ENCODE measurements at places on chromosomes 7 and 10.
A peak's percentile ranks its signal among the peaks of the same experiment; 100 is the strongest.

DNA sequence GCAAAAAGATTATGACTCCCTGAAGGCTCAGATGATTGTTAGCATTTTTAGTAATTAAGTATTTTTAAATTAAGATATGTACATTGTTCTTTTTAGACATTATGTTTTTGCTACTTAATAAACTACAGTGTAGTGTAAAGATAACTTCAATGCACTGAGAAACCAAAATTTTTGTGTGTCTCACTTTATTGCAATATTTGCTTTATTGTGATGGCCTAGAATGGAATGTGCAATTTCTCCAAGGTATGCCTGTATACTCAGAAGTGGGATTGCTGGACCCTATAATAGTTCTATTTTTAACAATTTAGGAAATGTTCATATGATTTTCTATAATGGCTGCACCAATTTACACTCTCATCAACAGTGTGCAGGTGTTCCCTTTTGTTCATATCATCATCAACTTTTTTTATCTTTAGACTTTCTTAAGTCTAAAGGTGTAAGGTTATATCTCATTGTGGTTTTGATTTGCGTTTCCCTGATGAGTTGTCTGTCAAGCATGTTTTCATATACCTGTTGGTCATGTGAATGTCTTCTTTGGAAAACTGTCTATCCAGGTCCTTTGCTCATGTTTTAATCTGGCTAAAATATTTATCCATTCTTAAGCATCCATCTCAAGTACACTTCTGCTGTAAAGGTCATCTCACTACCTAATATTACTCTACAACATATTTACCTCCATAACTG lies 1323.5 kb upstream of the LRRTM3 start:
- no peak for DNase-seq

DNA sequence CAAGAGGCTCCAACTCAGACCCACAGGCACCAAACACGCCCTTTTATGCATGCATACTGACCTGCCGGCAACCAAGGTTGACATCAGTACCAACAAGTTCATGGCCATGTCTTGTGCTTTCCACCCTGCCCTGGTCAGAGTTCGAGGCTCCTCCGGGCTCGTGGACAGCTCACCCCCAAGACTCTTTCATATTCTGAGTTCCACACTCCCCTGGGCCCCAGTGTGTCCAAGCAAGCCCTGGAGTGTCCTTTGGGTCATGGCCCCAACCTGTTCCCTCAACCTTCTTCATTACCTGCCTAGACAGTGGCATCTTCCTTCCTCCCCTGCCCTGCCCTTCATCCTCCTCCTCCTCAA lies 40.5 kb downstream of the HIF1AN start:
- no peak for DNase-seq

GRCh38 chr7:16399916-16400892 lies 21.1 kb downstream of the CRPPA start:
- DNase-seq = no peak

- DNase-seq = peak; percentile 59
Measured at GRCh38 chr7:74271742-74272141, 17.5 kb upstream of the CLIP2 start.

DNA sequence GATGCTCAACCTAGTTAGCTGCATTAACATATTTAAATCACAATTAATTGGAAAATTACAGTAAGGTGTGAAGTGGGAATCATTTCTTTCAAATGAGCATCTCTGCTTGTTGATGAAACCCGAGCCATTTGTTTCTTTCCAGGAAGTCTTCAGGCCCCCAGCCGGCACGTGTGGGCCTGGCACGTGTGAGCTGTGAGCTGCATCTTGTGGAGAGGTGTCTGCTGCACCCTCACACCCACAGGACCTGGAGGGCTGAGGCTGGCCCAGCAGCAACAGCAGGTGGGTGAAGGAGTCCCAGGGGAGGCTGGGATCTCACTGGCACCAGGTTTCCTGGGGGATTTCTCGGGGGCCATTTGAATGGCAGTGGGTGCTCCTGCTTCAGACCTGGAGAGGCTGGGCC lies 372.5 kb upstream of the MKI67 start:
- DNase-seq = no peak

DNA sequence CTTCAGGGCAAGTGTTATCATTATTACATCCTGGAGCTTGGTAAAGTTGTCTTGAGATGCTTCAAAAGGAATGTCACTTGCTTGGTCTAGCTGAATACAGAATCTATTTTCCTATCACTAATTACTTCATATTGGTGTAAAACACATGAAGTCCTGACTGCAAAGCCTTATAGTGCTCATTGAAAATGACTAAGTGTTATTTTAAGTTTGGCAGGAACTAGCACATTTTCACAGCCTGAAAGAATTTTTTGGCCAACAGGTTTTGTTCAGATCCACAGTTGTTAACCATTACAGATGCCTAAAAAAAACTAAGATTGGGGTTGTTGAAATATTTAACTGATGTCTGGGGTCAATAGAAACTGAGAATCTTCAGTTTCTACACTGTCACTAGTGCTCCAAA lies 149.3 kb downstream of the NEBL start:
- DNase-seq = no peak

- peak; percentile 7 for DNase-seq
Measured at GRCh38 chr7:26850193-26850651, 14.2 kb downstream of the SKAP2 start.

- no peak for DNase-seq
Measured at GRCh38 chr10:90966146-90966545, 45.3 kb upstream of the ANKRD1 start.

DNA sequence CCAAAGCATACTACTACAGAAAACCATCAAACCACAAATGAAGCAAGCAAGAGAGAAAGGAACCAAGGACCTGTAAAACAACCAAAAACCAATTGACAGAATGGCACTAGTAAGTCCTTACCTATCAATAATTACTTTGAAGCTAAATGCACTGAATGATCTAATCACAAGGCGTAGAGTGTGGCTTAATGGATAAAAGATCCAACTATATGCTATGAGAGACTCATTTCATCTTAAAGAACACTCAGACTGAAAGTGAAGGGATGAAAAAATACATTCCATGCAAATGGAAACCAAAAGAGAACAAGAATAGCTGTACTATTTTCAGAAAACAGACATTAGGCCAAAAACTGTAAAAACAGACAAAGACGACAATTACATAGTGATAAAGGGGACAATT lies 70.7 kb downstream of the CRPPA start:
- no peak for DNase-seq

- DNase-seq = no peak
Measured at GRCh38 chr10:130000918-130001317, 36.8 kb upstream of the EBF3 start.

DNA sequence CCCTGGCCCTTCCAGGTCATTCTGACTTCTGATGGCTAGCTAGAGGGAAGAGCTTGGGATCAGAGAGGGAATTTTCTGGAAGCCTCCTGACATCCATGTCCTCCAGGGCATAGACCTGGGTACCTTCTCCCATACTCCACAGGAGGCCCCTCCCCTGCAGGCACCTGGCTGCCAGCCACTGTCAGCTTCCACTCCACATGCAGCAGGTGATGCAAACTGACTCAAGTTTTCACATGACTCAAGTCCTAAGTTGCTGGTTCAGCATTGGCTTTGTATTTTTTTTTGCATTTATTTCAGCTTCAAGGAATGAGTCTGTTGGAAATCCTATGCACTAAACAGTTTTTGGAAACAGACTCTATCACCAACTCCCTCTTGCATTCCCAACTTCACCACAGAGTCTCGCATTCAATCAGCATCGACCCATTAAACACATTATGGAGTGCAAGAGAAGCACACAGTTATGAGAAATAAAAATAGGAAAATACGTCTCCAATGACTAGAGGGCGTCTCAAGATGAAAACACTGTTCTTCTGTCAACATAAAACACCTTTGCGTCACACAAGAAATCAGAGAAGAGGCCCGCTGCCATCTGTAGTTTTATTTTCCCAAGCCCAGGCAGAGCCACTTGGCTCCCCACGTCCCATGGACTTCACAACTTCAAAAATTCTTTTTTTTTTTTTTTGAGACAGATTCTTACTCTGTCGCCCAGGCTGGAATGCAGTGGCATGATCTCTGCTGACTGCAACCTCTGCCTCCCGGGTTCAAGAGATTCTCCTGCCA lies 362.6 kb upstream of the MGMT start:
- no peak for DNase-seq

- DNase-seq = no peak
Measured at GRCh38 chr10:128121750-128122412, 4.3 kb downstream of the MKI67 start.

- DNase-seq = peak; percentile 0
Measured at GRCh38 chr7:155995183-155995612, 182.9 kb upstream of the SHH start.

DNA sequence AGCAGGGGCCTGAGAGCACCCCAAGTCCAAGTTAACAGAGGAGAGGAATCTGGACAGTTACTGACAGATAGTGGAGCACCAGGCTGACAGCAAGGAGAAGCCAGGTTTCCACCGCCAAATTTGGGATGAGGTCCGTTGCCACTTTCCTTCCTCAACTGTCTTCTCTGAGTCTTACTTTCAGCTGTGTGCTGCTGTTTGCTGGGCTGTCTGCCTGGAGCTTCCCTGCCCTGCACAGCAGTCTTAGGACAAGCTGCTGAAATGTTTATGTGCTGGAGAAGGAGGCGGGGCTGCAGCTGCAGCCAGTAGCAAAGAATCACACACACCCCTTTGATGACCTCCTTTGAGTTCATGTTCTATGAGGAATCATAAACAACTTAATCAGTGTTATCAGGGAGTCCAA lies 17.4 kb upstream of the CYP3A7 start:
- DNase-seq = no peak

DNA sequence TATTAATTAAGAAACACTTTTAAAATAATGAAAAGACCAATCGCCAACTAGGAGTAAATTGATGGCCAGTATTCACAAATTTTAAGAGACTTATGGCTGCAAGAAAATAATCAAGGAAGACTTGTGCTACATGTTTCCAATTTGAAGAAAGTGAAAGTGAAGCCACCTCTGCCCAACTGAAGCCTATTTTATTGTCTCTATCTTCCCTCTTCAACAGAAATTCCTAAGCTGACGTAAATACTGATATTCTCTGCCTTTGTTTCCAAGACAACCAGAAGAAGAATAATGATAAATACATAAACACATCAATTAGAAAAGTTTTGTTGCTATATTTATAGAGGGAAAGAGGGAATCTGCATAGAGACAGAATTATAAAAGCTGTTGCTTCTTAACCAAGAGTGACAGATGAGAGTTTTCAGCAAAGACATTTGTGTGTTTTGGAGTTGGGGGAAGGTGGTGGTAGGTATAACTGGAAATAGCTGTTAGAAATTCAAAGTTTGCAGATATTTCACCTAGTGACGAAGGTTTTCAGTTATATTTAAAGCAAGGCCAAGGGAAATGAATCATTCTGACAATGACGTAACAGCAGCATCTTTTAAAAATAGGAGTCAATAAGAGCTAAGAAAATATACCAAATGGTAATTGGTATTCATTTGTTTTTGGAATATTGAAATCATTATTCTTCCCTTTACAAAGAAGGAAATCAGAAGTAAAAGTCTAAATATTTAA lies 576.6 kb upstream of the SORCS1 start:
- peak; percentile 69 for DNase-seq

- DNase-seq = peak; percentile 80
Measured at GRCh38 chr7:43764039-43764761, 5.7 kb downstream of the BLVRA start.

Measured in OCI-M1 (cell line).